ENCODE measurements at places on chromosomes 5 and 9.

DNA sequence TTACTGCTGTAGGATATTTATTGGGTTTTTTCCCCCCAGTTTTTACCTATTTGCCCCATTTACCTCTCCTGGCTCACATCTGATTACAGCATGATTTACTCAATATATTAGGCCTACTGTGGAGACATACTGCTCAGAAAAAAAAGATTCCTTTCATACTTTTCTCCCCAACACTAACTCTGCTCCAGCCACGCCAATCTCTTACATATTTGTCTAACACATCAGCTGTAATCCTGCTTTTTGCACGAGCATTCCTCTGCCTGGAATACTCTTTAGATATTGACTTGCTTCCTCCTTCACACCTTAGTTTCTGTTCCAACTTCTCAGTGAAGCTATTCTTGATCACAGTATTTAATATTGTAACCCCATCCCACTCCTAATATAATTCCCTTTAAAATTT is 158.1 kb upstream of the VCAN start:
- no peak for DNase-seq

DNA sequence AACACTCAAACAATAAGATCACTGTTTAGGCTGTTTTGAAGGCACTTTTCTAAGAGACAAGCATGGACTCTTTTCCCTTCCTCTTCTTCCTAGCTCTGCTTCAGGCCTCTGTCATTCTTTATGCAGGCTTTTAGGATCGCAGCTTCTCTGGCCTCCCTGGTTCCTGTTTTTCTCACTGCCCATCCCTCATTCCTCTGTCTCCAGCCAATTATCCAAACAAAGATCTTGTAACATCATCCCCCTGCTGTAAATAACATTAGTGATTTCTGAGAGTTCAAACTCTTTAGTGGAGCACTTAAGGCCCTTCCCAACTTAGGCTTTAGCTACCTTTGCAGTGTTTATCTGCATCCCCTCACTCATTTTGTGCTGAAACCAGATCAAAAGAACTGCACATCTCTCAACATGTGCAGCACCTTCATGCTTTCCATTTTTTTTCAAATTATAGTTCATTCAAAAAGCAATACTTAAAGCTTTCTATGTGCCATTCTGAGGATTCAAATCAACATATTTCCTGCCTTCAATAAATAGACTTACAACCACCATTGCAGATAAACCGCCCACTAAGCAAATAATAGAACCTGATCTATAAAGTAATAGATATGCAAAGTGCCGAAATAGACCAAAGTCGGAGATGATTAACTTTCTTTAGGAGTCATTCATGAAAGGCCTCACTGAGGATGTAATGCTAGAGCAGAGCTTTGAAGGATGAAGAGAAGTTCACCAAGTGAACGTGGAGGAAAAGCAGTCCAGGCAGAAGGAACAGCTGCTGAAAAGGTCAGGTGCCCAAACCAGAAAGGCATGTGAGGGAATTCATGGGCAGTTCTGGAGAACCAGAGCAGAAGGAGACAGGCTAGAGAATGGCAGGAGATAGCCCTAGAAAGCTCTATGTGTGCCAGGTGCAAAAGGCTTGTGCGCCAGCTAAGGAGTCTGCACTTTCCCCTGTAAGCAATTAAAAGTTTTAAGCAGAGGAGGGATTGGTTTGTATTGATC is 95.8 kb upstream of the ZNF366 start:
- DNase-seq = no peak

DNA sequence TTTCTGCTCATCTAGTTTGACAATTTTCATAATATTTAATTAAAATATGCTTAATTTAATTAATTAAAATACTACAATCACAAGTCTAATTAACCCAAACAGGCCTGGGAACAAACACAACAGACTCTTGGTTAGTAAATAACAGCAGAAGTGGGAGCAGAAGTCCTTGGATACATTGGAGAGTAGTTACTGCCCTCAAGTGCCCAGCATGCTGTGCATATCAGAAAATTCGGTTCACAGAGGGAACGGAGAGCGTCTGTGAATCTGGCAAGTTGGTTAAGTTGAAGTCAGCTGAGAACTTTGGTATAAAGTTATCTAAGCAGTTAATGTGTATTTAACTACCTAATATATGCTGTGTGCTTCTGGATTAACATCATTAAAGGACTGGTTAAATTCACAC is 87.0 kb upstream of the ATG10 start:
- DNase-seq = no peak

- DNase-seq = no peak
Observed at GRCh38 chr9:69931340-69931739, 110.7 kb downstream of the CFAP95 start.

DNA sequence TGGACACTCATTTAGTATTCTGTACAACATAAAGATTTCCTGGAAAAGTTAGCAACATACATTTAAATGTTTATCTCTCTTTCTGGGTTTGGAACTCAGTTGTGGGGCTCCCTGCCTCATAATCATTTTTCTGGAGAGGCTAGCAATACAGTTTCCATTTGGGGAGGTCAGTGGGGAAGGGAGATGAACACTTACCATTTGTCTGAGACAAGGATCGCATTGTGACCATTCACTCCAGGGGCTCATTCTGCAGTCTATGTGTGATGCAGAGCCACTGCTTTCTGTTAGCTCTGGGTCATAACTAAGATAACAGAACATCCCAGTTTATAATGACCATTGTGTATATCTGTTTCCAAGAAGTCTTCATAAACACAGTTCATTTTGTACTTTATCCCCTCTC is 22.4 kb downstream of the C9 start:
- no peak for DNase-seq

GRCh38 chr9:109035684-109036423 is 22.6 kb upstream of the CTNNAL1 start:
- no peak for DNase-seq

DNA sequence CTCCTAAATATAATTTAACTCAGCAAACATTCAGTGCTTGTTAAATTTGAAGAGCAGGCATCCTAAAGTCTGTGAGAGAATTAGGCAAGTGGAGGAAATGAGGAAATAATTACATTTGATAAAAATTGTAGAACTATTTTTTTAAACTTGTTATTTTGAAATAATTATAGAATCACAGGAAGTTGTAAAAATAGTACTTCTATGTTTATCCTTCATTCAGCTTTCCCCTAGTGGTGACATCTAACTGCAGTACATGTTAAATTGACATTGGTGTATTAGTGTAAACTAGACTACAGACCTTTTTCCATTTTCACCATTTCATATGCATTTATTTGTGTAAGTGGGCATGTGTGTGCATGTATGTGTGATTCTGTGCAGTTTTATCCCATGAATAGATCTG is 51.6 kb downstream of the F2RL2 start:
- no peak for DNase-seq

GRCh38 chr9:4670591-4670990 is 4.3 kb upstream of the SPATA6L start:
- DNase-seq = no peak

DNA sequence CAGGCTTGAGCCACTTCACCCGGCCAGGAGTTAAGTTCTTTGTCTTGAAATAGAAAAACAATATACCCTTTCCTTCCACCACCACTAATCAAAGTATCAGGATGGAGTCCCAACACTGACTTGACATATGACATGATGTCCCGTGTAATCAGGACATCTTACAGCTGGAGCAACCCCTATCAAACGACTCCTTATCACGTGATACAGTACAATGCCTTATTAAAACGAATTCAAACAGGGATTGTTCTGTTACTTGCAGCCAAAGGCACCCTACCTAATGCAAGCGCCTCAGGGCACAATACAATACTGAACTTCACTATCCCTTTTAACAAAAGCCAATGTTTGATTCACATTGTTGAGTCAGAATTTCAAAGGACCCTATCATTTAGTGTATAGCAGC is 261.3 kb downstream of the SLIT3 start:
- no peak for DNase-seq

DNA sequence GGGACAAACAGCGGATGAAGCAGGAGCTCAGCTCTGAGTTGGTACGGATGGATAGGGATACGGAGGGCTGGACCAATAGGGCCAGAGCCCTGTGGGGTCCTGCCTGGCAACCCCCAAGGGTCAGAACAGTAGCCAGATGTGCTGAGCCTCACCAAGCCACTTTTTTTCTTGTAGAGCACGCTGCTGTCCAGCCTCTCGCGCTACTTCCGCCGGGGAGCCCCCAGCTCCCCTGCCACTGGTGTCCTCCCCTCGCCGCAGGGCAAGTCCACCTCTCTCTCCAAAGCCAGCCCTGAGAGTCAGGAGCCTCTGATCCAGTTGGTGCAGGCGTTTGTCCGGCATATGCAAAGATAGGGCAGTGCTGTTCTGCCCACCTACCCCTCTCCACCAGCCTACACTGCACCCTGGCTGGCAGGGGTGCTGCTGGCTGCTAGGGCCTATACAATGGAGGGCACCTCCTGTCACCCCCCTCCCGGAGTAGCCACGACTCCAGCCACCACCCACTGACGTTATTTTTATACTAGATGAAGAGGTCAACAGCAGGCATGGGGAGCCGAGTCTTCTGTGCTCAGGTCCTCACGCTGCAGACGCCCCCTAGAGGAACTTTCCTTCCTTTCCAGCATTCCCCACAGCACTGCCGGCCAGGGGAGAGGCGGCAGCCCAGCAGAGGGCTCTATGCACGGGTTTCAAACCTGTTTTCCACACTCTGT is 21.6 kb downstream of the SH3GLB2 start:
- peak; percentile 45 for DNase-seq

DNA sequence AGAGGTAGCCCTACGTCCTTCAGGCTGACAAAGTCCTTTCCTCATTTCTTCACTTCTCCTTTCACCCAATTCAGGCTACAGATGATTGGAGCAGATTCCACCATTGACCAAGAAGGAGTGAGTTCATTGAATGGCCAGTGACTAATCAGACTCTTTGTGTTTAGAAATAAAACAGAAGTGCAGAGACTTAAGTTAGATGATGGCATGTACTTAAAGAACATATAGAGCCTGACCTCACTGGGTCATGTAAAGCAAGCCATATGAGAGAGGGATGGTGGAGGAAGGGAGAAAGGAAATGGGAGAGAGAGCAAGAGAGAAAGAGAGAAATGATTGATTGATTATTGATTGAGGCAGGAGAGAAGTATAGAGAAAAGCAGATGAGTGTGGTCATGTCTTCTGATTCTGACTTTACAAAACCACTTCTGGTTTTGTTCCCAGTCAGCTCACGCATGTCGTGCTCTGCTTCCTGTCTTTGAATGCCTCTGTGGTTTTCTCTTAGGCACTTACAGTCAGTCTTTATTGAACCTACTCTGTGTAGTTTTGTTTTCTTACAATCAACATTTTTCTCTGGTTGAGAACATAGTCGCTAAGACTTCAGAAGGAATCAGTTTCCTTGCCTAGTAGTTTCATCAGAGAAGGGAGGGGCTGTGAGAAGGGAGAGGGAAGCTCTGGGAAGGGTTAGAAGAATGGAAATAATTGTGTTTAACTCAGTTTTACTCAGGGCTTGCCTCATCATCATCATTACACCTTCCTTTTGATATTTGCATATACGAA is 149.2 kb upstream of the KLF9 start:
- DNase-seq = peak; percentile 79

DNA sequence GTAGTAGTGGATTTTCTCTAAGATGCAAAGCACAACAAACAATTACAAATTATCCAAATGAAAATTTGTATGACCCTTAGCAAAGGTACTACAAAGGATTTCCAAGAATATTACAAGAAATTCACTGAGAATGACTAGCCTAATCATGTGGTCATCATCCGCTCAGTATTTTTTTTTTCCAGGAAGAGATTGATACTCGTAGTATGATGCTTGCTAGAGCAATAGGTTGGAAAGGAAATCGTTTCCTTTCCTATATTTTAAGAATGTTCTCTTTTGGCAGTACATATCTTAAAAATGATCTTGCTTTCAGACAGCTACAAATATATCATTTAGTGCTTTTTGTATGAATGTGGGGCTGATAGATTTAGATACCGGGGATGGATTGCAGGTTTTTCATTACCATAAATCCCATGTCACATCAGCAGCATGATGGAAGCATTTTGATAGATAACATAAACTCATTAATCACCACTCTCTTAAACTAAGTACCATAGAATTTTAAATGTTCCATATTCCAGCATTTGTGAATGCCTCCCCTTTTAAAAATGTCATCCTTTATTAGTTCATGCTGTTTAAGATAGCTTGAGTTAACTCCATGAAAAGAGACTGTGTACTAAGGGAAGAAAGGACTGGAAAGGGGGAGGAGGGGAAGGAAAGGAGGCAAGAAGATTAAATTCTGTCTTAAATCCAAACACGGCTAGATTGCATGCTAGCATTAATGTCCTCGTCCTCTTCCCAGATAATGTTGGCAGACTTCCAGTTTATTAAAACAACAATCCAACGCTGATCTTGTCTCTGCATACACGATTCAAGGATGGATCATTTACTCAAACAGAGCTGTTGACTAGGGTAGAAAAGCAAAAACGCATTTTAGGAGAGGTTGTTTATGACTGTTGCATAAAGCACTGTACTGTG is 311.7 kb upstream of the ZNF608 start:
- no peak for DNase-seq

DNA sequence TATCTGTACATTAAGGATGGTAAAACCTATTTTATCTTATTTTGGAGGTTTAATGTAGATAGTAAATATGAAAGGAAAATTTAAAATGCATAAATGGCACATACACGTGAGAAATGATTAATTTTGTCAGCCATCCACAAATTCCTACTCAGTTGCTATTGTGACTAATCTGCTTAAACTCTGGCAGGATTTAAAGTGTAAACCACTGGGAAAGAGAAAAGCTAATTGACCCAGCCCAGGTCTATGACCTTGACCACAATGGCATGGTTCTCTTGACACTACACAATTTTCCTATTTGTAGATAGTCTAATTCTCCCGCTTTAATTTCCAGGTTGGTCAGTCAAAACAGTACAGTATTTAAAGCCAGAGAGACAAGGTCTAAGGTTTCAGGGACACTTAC is 459.0 kb upstream of the KLF4 start:
- DNase-seq = no peak

GRCh38 chr5:150618588-150619281 is 21.7 kb upstream of the SYNPO start:
- DNase-seq = no peak

- DNase-seq = no peak
Observed at GRCh38 chr5:92885950-92886349, 695.1 kb downstream of the NR2F1-AS1 start.

- DNase-seq = no peak
Observed at GRCh38 chr5:83564069-83564749, 92.7 kb downstream of the VCAN start.

DNA sequence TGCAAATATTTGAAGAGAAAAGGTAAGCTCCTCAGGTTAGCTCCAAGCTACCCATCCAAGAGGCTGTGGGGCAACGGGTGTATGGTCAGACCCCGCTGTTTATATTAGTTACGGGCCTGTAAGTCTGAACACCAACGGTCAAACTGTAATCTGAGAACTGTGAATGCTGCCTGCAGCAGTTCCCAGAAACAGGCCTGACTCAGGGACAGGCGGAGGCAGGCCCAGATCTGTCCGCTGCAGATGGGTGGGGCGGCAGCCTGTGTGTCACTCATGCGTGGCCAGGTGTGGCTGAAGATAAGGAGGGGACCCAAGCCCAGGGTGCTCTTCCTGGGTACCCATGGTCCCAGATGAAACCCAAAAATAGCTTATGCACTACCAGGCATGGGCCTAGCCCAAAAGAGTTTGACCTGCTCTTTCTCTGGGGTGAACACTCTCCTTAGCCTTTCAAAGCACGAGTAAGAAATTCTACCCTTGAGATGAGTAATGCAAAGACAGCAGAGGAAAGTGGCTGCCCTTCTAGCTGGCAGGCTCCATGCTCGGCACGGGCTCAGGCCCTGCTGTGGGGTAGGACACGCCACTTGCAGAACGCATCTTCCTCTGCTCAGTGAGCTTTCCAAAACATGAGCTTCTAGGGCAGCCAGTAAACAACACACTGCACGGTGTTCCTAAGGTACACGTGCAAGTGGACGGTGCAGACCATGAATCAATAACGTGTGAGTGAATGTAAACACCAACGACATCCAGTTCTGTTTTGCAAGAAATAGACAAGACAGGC is 9.1 kb downstream of the UBAC1 start:
- DNase-seq = no peak

- DNase-seq = no peak
Observed at GRCh38 chr9:22055090-22055489, 46.0 kb upstream of the CDKN2B start.
